ENCODE measurements at places on chromosomes 7 and 10.

DNA sequence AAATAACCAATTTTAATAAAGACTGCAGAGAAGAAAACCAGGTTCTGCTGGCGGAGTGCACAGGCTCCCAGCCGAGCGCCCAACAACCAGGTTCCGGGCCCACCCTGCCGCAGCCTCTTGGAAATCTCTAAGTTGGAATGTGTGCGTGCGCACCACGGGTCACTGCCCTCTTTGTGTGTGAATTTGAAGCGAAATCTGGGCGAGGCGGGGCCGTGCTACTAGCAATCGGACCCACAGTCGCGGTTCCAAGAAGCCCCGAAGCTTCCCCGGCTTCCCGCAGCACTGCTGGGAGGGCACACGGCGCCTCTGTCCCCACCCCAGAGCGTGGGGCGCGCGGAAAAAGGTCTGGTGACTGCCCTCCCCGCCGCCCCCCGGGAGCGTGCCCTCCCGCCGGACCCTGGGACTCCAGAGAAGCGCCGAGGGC is 666 bp upstream of the MAP3K8 start:
- DNase-seq = peak; percentile 86

DNA sequence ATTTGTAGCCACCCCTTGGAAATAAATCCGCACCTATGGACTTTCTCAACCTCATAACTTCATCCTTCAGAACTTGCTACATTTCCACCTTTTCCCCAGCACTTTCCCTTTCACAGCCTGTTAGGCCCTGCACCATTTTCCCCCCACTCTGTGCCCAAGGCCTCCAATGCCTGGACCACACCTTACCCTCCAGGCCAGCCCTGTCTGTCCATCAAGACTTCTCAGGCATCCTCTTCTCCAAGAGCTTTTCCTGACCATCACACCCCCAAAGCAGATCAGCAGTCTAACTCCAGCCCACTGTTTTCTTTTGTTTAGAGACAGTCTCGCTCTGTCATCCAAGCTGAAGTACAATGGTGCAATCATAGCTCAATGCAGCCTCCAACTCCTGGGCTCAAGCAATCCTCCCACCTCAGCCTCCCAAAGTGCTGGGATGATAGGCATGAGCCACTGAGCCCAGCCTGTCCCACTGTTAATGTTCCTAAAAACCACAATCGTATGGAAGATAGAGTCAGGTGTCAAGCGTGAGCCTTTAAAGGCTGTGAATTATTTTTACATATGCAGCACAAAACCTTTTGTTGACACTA is 116.8 kb downstream of the PARD3 start:
- no peak for DNase-seq

DNA sequence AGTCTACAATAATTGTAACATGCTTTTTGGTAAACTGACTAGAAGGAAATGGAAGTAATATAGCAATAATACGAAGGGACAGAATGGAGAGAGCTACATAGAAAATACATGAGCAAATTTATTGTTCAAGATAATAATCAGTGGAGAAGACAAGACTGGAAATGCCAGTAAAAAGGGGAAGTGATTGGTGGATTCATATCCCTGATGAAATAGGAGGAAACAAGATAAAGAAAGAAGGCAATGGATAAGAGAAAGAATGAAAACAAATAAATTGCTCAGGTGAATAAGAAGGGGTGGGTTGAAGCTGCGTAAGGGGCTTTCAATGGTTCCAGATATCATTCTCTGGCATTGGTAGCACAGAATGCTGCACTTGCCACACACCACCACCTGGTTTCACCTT is 135.9 kb downstream of the LRRN3 start:
- DNase-seq = no peak

DNA sequence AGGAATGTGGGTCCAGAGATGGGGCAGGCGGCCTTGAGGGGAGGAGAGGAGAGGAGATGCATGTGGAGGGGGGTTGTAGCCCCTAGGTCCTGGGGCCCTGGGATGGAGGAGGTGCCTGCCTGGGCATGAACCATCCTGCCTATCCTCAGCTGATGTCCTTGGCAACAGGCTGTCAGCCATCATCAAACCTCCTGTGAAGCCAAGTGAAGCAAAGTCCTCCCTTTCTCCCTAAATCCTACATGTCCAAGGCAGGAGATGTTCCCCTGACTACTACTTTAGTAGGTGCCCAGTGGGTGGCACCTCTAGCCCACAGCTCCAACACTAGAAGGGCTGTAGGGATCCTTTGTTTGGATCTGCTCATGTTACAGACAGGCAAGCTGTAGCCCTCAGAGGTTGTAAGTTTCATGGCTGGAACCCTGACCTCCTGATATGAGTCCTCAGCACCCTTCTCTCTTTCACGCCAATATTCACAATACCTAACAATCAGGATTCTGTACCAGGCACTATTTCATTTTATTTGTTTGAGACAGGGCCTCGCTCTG is 66.6 kb upstream of the SYPL1 start:
- peak; percentile 32 for DNase-seq

GRCh38 chr10:30583778-30584415 is 45.7 kb downstream of the LYZL2 start:
- peak; percentile 56 for DNase-seq

DNA sequence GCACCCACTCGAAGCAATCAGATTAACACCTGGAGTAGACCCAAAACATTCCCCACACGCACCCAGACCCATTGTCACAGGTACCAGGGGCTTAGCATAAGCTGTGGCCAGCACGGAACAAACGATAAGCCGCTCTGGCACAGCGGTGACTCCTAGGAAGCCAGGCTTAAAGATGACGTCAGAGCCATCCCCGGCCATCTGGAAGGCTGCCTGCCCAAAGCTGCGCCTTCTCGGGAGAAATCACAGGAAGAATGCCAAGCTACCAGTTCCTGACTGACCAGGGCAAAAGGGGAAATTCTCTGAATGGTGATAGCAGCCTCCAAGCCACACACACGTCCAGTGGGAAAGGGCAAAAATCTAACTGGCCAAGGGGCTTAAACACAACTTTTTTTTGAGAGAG is 13.0 kb upstream of the WIPI2 start:
- DNase-seq = peak; percentile 7
